ENCODE measurements at places on chromosomes 6 and 20.

- no peak for DNase-seq
These were observed 35.8 kb downstream of the ZBTB9 start for GRCh38 chr6:33490198-33490597.

- DNase-seq: no peak
These were observed 60.0 kb downstream of the CPNE5 start for GRCh38 chr6:36779227-36779626.

- no peak for DNase-seq
These were observed 69.4 kb downstream of the BACH2 start for GRCh38 chr6:90227213-90227612.

GRCh38 chr6:85250586-85251220, 199.2 kb upstream of the NT5E start:
- no peak for DNase-seq

DNA sequence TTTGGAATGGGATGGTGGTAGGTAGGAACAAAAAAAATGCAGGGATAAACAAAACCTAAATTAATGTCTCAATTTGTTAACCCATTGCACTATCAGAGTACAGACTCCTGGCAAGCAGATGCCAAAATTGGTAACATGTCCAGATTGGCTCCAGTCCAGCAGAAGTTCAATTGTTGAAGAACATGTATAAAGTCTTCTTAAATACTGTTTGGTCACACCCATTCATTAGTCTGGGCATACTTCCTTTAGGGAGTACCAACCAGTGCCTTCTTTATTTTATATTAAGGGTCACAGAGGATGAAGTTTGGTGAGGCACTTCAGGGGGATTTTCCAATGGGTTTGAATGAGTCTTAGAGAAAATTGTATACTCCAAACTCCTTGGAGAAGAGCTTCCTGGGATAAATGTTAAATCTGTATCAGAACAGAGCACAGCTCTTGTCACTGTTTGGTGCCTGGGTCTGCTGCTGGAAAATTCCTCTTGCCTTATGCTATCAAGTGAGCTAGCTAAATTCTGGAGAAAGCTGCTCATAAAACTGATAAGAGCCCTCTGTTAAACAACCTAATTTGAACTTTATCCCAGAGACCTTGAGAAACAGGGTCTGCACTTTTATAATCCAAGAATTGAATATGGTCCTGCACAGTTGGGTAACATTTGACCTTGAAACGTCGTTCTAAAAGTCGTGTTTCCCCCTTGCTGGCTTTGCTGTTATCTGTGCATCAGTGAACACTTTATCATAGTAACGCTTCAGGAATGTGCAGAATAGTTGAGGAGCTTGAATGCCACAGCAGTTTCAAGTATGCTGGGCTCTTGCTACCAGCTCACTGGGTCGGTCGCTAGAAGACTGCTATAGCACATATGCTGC, 334.1 kb upstream of the CITED2 start:
- DNase-seq: no peak

DNA sequence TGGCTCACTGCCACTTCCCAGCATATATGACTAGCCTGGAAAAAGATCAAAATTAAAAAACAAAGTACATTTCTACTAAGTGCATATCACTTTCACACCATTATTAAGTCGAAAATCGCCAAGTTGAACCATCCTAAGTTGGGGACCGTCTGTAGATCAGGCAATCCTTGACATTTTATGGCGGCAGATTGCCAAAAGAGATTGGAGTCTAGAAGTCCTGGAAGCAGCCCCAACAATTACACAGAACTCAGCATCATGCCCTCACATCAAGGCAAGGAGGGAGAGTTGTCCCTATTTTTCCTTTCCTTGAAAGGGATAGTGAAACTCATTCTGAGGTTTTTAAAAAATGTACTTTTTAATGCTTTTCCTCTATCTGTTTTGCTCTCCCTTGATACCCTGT, 30.7 kb downstream of the SLC22A3 start:
- DNase-seq: no peak

DNA sequence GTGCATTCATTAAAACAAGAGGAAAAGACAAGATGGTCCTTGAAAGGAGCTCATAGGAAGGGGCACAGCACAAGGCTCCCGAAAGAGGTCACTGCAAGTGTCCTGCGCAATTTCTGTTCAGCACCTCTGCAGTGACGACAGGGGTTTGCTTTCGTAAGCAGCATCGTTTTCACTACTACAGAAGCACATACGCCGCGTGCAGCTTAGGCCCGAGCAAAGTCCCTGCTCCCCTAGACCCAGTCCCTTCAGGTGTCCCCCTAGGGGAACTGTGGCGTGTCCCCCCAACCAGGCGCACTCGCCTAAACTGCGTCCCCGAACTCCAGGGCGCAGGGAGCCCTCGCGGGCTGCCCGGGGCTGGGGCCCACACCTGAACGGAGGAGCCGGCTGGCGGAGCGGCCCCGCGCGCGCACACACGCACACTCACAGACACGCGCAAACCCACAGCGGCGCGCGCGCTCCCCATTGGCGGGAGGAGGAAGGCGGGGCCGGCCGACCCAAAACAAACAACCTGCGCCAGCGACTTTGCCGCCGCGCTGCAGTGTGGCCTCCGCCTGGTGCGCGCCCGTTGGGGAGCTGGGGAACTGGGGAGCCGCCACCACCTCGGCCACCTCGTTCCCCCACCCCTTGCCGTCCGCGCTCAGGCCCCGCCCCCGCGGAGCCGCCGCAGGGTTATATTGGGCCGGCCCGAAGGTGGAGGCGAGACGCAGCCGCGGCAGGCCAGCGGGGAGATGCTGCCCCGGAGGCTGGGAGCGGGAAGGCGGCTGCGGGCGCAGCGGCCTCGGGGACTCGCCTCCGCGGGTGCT, at the start of gene FOXQ1:
FOXQ1 (plus strand) TSS at position 699 of the 803 bp plus-strand sequence. CDS start 607 bp downstream, outside the sequence.
- no peak for DNase-seq

- DNase-seq: no peak
These were observed 918 bp downstream of the EIF6 start for GRCh38 chr20:35283441-35284266.

DNA sequence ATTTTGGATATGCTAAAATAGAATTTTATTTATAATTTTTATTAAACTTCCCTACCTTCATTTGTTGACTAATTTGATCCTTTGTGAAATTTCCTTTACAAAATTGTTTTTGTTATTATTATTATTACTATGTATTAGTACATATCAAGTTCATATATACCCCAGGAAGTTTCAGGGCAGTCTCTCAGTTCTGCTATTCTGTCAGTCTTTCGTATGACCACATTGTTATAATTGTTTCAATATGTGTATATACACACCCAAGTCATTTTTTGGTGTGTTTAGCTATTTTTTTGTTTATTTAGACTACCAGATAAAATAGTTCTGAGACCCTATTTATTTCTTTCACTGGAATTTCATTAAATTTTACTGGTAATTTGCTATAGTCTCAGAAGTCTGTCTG, 72.1 kb downstream of the NKAIN2 start:
- DNase-seq: no peak

GRCh38 chr6:126747728-126748540, 370.5 kb upstream of the RSPO3 start:
- DNase-seq: no peak

DNA sequence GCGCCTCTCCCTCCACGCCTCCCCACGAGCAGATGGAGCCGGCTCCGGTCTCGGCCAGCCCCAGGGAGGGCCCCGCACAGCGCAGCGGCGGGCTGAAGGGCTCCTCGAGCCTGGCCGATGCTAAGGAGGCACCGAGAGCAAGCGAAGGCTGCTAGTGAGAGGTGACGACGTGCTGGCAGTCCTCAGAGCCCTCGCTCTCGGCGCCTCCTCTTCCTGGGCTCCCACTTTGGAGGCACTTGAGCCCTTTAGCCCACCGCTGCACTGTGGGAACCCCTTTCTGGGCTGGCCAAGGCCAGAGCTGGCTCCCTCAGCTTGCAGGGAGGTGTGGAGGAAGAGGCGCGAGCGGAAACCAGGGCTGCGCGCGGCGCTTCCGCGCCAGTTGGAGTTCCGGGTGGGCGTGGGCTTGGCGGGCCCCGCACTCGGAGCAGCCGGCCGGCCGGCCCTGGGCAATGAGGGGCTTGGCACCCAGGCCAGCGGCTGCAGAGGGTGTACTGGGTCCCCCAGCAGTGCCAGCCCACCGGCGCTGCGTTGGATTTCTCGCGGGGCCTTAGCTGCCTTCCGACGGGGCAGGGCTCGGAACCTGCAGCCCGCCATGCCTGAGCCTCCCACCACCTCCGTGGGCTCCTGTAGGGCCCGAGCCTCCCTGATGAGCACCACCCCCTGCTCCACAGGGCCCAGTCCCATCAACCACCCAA, 2.5 kb upstream of the TMEM14C start:
- DNase-seq: peak; percentile 48

DNA sequence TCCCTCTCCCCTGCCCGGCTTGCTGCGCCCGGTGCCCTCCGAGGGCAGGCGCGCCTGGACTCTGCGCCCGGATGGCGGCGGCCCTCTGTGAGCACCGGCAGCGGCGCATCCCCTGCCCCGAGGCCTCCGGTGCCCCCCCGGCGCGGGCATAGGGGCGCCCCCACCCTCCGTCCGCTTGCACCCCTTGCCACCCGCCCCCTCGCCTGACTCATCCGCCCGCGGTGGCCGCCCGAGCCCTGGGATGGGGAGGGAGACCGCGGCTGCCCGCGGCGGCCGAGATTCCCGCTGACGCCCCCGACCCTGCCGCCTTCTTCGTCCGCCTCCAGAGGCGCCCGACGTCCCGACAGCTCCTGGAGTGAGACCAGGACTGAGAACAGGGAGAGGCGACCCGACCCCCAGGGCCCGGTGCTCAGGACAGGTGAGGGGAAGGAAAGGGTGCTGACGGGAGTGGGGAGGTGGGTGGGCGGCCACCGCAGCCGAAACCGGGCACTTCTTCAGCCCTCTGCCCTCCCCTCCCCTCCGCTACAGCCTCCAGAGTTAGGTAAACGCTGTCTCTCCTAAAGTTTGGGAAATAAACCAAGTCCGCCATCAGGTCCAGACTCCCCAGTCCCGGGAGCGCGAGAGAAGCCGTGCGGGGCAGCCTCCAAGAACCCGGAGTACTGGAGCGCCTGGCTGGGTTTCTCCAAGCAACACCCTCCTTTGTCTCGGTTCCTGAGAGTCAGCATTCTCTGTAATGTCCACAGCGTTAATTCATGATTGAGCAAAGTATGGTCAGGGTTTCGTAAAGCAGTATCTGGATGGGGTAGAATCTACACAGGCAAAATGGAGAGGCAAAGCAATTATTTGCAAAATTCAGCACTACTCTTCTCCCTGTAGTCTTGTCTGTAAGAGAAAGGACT, 539 bp downstream of the TMEM200A start:
- peak; percentile 34 for DNase-seq

DNA sequence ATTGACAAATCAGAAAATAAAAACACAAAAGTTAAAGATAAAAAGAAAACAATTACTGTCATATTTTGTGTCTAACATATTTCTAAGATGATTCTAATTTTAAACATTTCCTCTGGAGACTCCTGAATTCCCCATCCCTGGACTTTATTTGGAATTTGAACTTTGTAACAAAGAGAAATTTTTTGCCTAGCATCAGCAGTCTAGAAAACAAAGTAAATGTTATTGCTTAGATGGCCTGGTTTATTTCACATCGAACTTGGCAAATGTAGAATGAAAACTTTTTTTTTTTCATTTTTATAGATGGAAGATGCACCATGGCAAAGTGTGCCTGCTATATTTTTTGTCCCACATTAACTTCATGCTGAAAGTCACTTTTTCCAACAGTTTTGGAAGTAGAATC, 159.1 kb downstream of the TBX18 start:
- no peak for DNase-seq

GRCh38 chr20:25470045-25470444, 62.6 kb downstream of the GINS1 start:
- no peak for DNase-seq

DNA sequence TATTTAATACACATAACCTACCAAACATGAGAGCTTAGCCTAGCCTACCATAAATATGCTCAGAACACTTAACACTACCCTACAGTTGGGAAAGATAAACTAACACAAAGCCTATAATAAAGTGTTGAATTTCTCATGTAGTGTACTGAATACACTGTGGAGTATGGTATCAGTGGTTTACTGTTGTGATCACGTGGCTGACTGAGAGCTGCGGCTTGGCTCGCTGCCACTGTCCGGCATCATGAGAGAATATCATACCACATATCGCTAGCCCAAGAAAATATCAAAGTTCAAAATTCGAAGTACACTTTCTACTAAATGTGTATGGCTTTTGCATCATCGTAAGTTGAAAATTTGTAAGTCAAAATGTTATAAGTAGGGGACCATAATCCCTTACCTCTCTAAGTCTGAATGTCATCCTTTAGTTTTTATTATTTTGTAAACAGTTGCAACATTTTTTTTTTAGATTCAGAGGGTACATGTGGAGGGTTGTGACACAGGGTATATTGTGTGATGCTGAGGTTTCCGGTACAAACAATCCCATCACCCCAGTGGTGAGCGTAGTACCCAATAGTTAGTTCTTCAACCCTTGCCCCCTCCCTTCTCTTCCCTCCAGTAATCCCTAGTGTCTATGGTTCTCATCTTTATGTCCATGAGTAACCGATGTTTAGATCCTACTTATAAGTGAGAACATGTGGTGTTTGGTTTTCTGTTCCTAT, 14.6 kb upstream of the TAAR1 start:
- DNase-seq: no peak

DNA sequence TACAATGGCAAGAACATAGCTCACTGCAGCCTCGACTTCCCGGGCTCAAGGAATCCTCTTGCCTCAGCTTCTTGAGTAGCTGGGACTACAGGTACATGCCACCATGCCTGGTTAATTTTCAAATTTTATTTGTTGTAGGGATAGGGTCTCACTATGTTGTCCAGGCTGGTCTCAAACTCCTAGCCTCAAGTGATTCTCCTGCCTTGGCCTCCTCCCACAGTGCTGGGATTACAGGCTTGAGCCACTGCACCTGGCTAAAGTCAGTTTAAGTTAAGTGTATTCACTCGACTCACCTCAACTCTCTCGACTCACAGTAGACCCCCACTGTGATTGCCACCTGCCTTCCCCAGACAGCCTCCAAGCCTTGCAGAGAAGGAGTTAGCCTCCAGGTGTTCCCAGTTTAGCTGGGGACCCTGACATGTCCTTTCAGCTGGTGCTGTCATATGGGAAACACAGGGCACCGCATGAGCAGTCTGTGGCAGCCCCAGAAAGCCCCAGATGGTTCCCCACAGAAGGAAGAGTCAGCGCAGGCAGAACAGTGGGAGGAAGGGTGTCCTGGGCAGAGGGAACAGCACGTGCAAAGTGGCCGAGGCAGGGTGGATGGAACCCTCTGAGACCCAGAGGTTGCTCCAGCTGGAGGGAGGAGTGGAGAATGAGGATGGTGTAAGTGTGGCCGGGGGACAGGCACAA, 40.4 kb downstream of the CEBPB start:
- DNase-seq: no peak

- DNase-seq: no peak
These were observed 58.6 kb upstream of the ZNF217 start for GRCh38 chr20:53652090-53652858.

DNA sequence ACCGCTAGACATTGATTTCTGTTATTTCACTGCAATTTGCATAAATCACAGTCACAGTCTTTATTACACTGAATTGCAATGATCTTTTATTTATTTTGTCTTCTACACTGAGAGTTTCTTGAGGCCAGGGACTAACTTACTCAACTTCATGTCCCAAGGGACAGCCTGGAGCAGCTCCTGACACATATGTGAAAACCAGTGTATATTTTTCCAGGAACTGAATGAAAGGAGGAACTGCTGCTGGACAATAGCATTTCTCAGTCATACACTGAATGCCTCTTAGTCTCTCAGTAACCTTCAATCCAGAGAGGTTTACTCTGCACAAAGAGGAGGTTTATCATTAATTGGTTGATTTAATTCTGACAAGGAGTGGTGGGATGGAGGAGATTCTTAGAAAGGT, 5.9 kb downstream of the F13A1 start:
- DNase-seq: no peak

- DNase-seq: no peak
These were observed 48.7 kb upstream of the SRSF6 start for GRCh38 chr20:43408848-43409576.

Measured in activated T-helper 9 cell treated with anti-CD3 and anti-CD28 coated beads, Interleukin-2, amount 50 U/mL, for 16 hours (primary cell).